ENCODE measurements at places on chromosomes 12 and 14.

- no peak for DNase-seq
Observed at GRCh38 chr12:114689075-114689994, 5.4 kb upstream of the TBX3 start.

DNA sequence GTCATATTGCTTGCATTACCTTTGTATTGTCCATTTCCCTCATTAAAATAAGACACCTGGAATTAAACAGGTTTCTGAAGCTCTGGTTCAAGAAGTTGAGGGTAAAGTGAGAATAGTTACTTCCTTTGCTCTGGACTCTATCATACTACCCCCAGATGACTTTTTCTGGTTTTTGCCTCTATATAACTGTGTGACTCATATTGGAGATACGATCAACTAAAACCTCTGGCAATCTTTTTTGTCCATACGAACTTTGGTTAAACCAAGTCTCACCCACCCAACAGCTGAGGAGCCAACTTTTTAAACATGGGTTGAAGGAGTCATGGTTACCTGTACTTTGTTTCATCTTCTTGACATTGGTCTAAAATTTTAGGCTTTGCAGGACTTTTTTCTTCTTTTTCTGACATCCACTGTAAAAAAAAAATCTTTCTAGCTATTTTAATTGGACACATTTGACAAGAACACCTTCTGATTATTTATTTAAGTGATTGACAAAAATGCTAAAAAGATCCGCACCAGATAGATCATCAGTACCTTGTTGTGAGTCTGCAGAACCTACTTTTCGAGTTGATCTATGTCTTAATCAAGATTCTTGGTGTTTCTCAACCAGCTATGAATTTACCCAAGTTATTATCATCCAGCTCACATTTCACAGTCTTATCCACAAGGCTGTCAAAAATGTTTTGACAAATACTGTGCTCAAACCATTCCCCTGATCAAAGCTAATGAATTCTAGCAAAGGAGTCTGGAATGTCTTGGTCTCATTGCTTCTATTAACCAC lies 166.0 kb downstream of the IPO8 start:
- DNase-seq: no peak

DNA sequence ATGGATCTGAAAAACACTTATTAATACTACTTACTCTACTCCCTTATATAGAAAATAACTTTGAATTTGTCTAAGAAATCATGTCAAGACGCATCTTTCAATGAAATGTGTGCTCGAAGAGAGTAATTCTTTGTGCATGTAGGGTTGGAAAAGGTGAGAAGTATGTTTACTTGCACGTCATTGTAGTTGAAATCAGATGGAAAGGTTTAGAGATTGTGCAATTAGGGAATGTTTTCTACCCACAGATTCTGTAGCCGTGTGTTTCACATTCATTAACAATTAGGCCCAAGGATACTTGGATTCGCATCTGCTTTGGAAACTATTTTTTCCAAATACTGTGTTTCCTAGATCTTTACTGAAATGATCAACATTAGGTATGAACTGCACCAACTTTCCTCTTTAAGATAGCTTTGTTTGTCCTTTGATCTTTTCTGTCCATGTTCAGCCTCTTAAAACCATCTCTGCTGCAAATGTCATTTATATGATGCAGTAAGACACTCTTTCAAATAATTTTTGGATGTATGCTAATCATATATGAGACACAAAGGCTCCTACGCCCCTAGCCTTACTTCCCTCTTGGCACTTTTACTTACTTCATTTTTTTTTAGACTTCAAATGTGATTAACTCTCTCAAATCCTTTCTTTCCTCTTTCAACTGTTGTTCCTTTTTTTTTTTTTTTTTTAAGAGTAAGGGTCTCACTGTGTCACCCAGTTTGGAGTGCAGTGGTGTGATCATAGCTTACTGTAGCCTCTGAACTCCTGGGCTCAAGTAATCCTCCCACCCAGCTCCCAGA lies 58.0 kb upstream of the PSMA6 start:
- DNase-seq: no peak

DNA sequence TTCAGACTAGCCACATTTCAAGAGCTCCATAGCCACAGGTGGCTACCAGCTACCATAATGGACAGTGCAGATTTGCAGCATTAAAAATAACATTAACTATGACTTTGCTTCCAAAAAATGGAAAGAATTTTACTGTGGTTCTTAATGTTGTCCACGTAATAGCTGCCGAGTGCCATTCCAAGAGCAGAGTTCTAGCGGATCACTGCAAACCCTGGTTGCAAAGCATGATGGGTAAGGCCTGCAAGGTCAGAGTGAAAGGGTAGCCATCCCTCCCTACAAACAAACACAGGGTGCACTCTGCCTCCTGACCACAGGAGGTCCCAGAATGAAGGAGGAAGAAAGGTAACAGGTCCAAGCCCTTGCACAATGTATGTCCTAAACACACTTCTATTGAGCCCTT lies 157.6 kb downstream of the DPF3 start:
- no peak for DNase-seq

DNA sequence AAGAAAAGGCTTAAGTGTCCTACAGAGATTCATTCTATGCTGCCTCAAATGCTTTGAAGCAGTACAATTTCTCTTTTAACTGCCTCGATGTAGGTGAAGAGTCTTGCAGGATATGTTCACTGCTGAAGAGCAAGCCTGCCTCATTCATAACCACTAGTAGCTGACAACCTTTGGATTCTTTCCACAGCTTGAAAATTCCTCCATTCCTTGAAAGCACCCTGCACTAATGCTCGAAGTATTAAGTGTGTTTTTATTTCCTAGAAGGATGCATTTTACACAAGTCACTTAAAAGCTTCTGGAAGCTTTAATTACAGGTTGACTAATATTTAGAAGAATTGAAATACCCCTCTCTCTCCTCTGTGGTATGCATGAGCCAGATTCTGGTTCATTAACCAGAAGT lies 429.4 kb downstream of the DIO2 start:
- DNase-seq: no peak

DNA sequence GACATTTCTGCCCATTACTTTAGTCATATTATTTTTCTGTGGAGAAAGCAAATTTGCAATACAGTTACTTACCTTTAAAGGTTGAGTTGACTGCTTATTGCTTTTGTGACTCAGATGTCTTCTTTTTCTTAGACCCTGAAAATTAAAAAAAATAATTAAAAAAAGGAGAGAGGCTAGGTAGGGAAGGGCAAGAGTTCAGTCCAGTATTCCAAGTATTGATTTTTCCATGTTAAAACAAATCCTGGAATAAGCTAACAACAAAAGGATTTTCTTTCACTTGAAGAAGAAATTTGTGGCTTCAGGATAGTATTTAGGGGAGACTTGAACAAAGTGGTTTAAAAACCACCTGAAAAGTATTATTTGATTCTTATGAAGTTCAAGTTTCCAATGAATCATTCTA lies 49.4 kb downstream of the LMNTD1 start:
- DNase-seq: no peak

GRCh38 chr14:89600950-89601826 lies 184.2 kb upstream of the FOXN3 start:
- no peak for DNase-seq

- no peak for DNase-seq
Observed at GRCh38 chr12:132727091-132727794, 16.6 kb downstream of the PGAM5 start.

DNA sequence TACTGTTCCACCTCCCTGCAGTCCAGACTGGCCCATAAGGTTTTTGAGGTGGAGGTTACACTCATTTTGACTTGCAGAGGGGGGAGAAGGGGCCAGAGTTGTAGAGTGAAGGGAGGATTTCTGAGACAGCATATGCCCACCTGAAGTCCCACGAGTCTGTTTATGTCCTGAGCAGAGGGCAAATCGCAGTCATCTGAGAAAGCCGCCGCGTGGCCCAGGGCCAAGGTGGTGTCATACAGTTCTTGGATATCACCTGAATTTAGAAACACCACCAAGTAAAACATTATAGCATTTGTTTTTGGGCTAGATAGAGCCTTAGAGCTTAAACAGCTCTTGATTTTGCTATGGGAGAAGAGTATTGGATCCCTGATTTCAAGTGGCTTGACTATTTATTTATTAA lies 30.9 kb downstream of the TDG start:
- no peak for DNase-seq

- no peak for DNase-seq
Observed at GRCh38 chr14:42869681-42870080, 1263.0 kb downstream of the LRFN5 start.

DNA sequence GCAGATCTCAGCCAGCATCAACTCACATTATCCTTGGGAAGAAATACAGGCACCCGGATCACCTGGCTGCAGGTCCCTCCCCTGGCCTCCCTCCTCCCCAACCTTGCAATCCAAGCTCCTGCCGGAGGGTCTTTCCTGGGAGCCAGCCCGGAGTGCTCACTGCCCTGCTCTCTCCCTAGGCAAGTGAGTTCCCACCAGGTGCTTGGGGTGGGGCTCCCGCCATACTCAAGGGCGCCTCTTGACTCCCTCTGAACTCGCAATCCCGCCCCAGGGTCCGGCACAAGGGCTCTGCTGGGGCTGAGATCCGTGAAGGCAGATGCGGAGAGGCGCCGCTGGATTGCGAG lies 1.2 kb upstream of the CEP170B start:
- DNase-seq: no peak
